ENCODE measurements at places on chromosomes 13 and 19. TPM values are rescaled to one million over a fixed set of nuclear protein-coding genes. Genes with fewer than 3 reads are reported as not detected.

The TMEM190 gene
- total RNA-seq = 1.6 TPM

DNA sequence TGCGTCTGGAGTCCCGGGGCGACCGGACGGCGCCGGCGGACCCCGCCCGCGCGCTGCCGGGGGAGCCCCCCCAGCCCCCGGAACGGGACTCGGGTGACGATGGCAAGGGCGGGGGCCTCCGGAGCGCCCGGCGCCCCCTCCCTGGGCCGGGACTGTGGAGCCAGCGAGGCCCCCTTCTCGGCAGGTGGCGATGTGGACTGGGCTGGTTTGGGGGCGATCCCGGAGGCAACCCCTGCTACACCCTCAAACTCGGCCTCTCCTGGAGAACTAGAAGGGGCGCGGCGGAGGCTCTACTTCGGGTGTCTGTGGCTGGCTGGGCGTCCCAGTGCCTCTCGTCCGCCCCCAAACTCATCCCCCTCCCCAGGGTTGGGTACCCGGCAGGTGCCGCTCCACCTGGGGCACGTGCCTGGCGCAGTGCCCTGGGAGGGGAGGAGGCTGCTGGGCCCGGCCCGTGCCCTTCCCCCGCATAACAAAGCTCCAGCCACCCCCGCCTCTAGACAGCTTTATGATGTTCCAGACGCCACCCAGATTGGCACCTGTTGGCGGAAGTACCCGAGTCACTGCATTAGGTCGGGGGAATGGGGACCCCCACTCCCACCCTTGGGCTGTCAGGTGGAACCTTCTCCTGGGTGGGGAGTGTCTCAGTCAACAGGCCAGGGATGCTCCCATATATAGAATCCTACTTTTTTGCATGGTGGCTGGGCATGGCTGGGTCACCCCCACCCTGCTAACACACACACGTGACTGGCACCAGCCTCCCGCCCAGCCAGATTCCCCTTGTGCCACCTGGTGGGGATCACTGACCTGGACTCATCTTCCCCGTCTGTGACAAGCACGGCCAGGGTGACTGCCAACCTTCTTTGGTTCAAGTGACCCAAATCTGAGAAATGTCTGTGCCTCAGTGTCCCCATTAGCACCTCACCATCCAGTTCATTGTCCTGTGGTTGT lies 722 bp downstream of the PKN1 start:
- H3K4me1 ChIP-seq = no peaks in the 10 kb centered on the region
- peak overlapping the region; percentile 71 for H3K4me3 ChIP-seq
- peaks cover 8% of the 10 kb centered on the region for H3K36me3 ChIP-seq

- peak; percentile 57 for DNase-seq
- H3K36me3 ChIP-seq = peaks cover 8% of the 10 kb centered on the region
- no peaks in the 10 kb centered on the region for H3K27me3 ChIP-seq
- no peaks in the 10 kb centered on the region for H3K4me1 ChIP-seq
- peak overlapping the region; percentile 98 for H3K4me3 ChIP-seq
Observed at GRCh38 chr19:10961073-10961860, 437 bp downstream of the SMARCA4 start.

DNA sequence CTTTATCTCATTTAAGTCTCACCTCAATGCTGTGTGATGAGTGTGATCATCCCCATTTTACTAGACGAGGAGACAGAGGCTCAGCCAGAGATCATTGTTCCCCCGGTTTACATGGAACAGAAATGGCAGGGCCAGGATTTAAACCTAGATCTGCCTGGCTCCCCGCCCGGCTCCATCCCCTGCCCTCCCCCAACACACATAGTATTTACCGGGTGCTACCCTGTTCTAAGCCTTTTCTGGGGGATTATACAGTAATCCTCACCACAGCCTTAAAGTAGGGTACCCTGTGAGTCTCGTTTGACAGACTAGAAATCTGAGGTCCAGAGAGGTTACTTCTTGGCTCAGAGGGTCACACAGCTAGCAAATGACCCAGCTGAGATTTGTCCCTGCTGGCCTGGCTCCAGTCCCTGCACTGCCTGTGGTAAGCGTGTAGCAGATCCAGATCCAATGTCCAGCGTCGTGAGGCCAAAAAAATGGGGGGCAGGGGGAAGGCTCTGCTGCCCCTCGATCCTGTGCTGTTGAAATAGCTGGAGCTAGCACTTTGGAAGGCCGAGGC lies 3.8 kb upstream of the KLC3 start:
- no peak for DNase-seq
- H3K27ac ChIP-seq = no peak overlapping the region
- H3K4me3 ChIP-seq = no peak overlapping the region
- H3K36me3 ChIP-seq = no peaks in the 10 kb centered on the region
- H3K27me3 ChIP-seq = peaks cover 4% of the 10 kb centered on the region

DNA sequence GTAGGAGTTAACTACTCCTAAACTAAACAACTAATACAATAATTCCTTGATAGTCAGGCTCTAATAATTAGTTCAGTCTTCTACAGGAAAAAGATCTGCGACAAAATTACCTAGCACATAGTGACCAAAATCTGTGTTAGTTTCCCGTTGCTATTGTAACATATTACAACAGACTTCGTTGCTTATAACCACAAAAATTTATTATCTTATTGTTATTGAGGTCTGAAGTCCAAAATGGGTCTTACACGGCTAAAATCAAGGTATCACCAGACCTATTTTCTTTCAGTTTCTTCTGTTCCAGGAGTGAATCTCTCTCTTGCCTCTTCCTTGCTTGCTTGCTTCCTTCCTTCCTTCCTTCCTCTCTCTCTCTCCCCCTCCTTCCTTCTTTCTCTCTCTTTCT lies 993.6 kb upstream of the SPRY2 start:
- H3K27ac ChIP-seq = no peak overlapping the region
- no peak overlapping the region for H3K4me3 ChIP-seq
- 0 out of 2 replicates have a peak, but pooled peaks cover 4% of the 10 kb centered on the region for H3K36me3 ChIP-seq
- no peaks in the 10 kb centered on the region for H3K4me1 ChIP-seq
- no peak for DNase-seq

DNA sequence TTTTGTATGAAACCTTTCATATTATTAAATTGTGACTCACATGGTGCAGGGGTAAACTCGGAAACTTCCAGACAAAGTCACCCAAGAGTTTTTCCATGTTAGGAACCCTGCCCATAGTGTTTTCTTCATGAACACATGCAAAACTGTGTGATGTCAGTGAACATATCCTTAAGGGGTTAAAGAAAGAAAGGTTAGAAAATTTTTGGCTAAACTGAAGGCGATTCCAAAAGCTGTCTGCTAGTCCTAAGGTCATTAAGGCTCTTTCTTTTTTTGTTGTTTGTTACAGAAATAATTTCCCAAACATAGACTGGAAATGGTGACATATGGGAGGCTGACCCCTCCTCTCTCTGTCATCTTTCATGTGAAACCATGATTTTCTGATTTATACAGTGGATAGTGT lies 271.9 kb downstream of the DNAJC15 start:
- H3K4me1 ChIP-seq = no peaks in the 10 kb centered on the region
- no peaks in the 10 kb centered on the region for H3K27me3 ChIP-seq
- H3K36me3 ChIP-seq = no peaks in the 10 kb centered on the region
- no peak overlapping the region for H3K4me3 ChIP-seq
- H3K27ac ChIP-seq = no peak overlapping the region
- no peak for DNase-seq

GRCh38 chr13:46087481-46087880 lies 17.4 kb downstream of the CPB2 start:
- H3K27ac ChIP-seq = no peak overlapping the region
- H3K4me1 ChIP-seq = no peaks in the 10 kb centered on the region
- H3K27me3 ChIP-seq = no peaks in the 10 kb centered on the region
- no peak overlapping the region for H3K4me3 ChIP-seq
- DNase-seq = no peak

DNA sequence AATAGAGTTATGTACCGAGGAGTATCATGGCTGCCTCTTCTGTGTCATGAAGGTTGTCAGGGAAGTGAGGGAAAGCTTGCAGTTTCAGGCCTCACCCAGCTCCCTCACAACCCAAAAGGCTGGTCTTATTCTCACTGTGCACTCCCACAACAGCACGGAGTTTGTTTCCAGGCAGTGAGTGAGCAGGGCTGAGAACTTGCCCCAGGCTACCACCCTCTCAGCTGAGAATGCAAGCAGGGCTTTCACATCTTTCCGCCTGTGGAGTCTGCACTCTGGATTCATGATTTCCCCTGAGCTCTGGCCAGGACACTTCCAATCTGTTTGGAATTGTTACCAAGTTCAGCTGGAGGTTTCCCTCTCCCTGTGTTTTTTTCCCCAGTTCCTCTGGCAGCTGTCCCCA lies 2284.7 kb upstream of the PCDH20 start:
- no peak for DNase-seq
- H3K27ac ChIP-seq = no peak overlapping the region
- H3K36me3 ChIP-seq = no peaks in the 10 kb centered on the region
- no peaks in the 10 kb centered on the region for H3K4me1 ChIP-seq
- no peaks in the 10 kb centered on the region for H3K27me3 ChIP-seq

The TEKTIP1 gene
- total RNA-seq = 1.2 TPM

DNA sequence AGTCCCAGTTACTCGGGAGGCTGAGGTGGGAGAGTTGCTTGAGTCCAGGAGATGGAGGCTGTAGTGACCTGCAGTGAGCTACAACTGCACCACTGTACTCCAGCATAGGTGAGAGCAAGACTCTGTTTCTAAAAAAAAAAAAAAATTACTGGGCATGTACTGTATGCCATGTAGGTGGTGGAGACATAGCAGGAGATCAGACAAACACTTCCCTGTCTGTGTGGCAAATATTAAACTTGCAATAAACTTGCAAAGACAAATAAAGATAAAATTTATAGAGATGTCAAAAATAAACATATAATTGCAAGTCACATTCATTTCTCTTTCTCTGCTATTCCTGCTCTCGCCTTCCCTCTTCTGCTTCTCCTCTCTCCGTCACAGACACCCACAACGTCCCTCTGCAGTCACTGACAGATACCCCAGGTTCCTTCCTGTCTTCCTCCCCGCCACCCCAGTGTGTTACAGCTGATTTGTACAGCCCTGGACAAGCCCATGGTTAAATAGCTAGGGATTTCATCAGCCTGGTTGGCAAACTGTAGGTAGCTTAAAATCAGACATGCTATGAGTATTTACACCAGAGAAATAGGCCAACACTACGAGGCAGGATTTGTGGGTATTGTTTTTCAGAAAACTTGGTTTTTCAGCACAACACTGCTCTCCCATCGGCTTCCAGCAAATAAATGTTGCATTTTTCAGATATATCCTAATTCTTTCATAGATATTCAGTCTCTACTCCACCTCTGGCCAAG lies 1.3 kb upstream of the CD177 start:
- no peak overlapping the region for H3K4me3 ChIP-seq
- H3K27ac ChIP-seq = no peak overlapping the region
- peaks cover 3% of the 10 kb centered on the region for H3K36me3 ChIP-seq
